ENCODE measurements at places on chromosomes 1 and 21.

DNA sequence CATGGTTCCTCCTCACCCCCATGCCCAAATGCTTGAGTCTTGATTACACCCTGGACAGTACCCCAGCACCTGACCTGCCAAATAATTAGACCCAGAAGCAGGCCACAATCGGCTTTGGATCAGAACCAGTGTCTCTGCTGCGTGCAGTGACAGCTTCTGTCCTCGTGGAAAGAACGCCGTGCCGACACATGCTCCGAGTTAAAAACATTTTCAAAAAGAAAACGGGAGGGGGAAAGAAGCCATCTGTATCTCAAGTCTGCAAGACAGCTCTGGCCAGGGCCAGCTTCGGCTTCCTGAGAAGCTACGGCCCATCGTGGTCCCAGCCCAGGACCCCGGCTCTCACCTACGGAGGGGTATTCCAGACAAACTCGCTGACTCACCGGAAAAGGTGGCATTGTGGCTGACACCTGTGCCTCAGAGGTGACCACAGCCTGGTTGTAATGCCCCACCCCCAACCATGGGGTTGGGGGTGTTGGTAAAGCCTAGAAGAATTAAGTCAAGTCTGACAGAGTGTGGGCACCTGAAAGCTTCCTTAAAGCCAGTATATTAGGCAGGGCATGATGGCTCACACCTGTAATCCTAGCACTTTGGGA, 25.8 kb downstream of the SSBP3 start:
- no peak for DNase-seq

DNA sequence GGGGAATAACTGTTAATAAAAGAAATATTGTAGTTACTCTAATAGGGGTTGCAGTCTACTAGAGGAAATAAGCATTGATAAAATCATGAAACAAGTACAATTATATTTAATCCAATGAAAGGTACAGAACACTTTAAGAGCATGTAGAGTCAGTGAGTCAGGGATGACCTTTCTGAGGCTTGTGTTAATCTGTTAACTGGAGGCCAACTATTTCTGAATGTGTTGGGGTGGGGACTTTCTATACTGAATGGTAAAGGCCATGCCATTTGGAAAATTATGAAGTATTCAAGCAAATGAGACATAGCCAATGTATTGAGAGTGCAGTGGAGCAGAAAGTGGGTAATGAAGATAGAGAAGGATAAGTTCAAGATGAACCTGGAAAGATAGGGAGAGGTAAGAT, 646.2 kb downstream of the ADGRL2 start:
- no peak for DNase-seq

- DNase-seq: no peak
Observed at GRCh38 chr1:50940291-50940690, 19.8 kb downstream of the FAF1 start.

- DNase-seq: no peak
Observed at GRCh38 chr1:91742848-91743292, 143.1 kb downstream of the TGFBR3 start.

GRCh38 chr1:23539698-23540266, 8.7 kb upstream of the E2F2 start:
- peak; percentile 84 for DNase-seq

DNA sequence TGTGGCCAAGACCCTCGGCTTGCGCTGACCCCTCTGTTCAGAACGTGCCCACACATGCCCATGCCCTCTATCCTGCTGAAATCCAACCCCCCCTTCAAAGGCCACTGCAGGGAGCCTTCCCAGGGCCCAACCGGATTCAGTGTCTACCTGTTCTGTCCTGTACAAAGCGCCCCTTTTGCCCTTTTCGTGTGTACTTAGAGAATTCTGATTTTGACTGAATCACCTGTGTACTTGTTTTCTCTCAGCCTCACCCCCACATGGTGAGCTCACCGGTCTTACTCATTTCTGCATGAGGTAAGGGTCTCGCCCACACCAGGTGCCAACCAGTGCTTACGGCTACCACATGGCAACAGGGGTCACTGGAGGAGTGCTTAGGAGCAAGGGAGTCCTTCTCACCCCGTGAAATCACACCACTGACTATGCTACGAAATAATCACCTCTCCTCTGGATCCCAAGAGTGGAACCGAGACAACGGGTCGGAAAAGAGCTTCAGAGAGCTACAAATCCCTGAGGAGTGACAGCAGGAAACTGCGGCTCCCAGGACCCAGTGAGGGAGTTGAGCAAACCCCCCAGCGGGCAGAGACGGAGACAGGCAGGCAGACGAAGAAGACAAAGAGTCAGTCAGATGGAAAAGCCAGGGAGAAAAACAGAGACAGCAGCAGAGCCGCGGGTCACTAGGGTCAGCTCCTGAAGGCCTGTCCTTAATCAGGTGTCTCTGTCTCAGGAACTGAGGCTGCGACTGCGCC, 2.1 kb upstream of the S100A2 start:
- DNase-seq: no peak

DNA sequence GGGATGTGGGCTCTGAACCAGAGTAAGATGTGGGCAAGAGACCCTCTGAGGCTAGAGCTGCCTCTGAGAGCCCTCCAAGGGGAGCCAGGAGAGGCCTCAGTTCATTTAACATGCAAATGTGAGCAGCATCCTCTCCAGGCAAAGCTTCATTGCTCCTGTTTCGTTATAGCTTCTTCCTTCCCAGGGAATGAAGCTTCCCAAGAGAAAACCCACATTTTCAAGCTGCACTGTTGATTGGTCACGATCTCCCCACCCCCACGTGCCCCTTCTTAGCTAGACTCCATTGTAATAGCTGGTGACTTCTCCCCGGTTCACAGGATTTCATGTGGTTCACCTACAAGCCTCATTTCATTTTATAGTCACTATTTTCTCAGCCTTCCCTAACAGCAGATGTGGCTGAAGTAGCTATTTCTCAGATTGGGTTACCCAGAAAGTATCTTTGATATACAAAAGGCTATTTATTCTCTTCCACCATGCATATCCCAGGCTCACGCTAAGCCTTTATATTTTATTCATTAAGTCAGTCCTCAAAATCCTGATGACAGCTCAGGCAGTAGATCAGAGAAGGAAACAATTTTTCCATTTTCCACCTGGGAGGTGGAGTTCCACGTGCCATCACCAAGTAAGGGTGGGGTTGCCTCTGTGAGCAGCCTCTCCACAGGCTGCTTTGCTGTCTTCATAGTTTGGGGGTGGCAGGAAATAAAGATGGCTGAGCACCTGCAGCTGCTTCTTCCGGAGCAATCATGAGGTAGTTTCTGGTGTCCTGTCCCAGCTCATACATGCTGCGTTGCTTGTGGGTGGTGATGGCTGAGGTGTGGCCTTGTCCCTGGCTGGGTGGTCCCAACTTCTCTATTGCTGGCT, 178.3 kb upstream of the RAB4A start:
- no peak for DNase-seq

DNA sequence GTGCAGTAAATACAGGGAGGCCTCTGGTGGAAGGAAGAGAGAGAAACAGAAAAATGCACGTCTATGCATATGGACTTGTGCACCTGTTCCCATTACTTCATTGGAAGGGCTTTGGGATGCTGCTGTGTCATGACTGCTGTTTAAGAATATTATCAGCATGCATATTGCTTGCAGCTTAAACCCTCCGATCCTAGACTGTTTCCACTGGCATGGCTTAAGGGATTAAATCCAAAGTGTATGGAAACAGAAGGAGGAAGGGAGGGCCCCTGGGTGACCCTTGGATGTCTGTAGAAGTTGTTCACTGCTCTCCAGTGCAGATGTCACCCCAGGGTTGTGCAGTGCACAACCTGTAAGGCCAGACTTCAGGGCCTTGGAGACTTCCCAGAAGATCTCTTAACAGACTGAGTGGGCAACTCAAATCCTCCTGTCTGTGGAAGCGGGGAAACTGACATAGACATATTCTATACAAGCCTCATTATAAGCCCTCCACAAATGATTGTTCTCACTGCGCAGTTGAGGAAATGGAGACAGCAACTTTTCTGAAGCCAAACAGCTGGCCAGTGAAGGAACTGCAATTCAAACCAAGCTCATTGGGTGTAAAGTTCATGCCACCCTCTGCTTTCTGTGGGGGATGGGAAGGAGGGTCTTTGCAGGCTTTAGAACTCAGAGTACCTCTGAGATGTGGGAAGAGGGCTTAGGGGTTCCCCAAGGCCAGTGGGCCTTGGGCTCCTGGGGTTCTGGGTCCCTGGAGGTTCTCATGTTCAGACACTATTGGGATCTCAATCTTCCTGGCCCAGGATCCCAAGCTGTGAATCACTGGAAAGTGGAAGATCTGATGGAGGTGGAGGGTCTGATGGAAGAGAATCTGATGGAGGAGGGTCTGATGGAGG, 73.8 kb downstream of the UMODL1 start:
- DNase-seq: no peak

- DNase-seq: no peak
Observed at GRCh38 chr1:29722598-29722997, 486.3 kb downstream of the PTPRU start.

- no peak for DNase-seq
Observed at GRCh38 chr21:38042246-38042645, 126.0 kb upstream of the KCNJ6 start.

DNA sequence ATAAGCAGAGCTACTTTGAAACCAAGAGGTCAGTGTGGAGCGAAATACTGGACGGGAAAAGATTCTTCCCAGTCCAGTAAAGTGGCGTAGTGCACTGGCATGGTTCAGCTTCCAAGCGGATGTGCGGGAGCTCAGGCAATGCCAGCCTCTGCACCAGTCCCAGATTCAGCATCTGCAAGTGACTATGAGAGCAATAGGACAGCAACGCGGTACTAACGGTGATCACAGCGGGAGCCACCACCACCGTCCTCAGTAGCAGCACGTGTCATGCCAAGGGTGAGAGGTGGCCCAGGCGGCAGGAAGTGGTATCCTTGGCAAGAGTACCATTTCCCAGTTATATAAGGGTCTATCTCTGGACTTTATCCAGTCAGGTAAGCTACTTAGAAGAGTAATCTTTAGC, 17.8 kb downstream of the PLD5 start:
- DNase-seq: no peak

GRCh38 chr1:155000411-155000725, 2.2 kb upstream of the ZBTB7B start:
- no peak for DNase-seq

DNA sequence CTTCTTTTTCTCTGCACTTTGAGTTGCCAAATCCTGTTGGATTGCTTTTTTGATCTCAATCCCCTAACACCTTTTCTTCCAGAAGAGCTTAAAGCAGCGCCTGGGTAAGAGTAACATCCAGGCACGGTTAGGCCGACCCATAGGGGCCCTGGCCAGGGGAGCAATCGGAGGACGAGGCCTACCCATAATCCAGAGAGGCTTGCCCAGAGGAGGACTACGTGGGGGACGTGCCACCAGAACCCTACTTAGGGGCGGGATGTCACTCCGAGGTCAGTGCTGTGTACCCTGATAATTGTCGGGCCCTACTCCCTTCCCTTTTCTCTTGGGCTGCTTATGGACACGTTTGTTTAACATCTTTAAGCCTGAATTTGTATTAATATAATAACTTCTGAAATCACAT, 8.3 kb downstream of the CHTOP start:
- DNase-seq: no peak

- peak; percentile 39 for DNase-seq
Observed at GRCh38 chr1:223683586-223684487, 18.3 kb upstream of the CAPN8 start.

GRCh38 chr1:27316860-27317259, 5.1 kb upstream of the TMEM222 start:
- no peak for DNase-seq

GRCh38 chr21:17540530-17540929, 27.7 kb downstream of the CXADR start:
- no peak for DNase-seq

GRCh38 chr21:33976082-33977016, 60.7 kb upstream of the ATP5PO start:
- peak; percentile 15 for DNase-seq

DNA sequence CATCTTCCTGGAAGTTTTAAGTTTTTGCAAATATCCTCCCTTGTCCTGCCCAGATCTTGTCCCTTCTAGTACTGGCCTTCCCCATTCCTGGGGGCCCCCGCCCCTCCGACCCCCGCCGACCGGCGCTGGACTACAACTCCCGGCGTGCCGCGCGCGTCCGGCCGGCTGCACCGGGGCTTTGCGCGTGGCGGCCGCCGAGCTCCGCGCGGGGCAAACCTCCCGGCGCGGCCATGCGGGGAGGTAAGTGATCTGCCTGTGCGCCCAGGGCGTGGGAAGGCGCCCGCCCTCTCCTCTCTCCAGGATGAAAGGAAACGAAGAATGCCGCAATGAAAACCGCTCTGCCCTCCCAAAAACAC, 3.2 kb upstream of the SAMD13 start:
- no peak for DNase-seq

GRCh38 chr1:231419738-231420298, 2.3 kb downstream of the EGLN1 start:
- no peak for DNase-seq

DNA sequence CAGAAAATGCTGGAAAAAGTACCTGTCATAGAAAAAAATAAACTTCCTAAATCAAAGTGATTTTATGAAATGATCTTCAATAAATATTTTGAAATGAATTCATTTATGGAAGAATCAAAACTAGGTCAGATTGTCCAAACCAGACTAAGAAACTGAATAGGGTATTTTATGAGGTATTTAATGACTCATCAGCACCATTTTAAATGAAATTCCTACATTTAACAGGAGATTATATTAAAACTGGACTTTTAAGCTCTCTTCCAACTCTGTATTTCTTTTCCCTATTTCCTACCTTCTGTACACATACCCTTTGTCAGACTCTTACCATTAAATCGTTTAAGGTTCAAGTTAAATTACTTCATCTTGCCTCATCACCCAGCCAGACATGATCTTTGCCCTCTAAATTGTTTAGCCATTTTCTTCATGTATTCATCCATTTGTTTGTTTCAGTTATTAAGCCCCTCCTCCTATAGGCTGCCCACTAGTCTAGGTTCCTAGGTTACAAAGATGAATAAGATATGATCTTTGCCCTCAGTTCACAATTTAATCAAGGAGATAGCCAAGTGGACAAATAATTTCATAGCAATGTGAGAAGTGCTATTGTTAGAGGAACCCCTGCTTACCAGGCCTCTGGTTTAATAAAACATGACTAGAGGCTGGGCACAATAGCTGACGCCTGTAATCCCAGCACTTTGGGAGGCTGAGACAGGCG, 25.0 kb downstream of the TATDN3 start:
- DNase-seq: no peak

GRCh38 chr1:3428899-3429298, 25.6 kb upstream of the ARHGEF16 start:
- DNase-seq: no peak
